ENCODE measurements at places on chromosomes 5 and 9.

DNA sequence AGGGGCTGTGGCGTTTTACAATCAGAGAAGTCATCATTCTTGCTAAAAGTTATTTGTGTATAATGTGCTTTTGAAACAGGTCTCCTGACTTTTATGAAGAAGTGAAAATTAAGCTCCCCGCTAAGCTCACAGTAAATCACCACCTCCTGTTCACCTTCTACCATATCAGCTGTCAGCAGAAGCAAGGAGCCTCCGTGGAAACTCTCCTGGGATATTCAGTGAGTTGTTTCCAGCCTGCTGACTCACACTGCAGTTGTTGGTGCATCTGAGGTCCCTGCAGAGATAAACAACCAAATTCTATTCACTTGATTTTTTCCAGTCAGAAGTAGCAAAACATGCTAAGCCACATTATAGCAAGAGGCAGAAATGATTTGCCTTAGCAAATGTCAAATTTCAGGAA, 156.7 kb downstream of the DOCK8 start:
- peak; percentile 65 for DNase-seq

GRCh38 chr5:56640763-56641406, 174.5 kb upstream of the MAP3K1 start:
- DNase-seq: no peak

GRCh38 chr5:102664616-102665335, 90.3 kb upstream of the PAM start:
- DNase-seq: no peak

DNA sequence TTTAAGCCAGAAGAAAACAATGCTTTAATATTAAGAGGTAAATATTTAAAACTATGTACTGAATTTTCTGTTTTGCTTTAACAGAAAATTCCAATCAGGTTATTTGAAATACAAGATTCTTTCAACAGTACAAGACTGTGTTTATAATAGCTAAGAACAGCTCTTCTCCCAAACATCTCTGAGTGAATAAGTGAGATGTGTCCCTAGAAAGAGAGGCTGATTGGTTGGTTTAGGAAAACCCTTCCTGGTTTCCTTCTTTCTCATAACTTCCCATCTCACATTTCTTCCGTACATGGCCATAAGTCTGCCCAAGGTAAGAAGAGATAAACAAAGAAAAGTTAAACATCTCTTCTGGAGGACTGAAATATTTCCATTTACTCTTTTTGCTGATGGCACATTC, 145.9 kb downstream of the FANCC start:
- no peak for DNase-seq

GRCh38 chr5:39491210-39491609, 66.4 kb upstream of the DAB2 start:
- DNase-seq: no peak

DNA sequence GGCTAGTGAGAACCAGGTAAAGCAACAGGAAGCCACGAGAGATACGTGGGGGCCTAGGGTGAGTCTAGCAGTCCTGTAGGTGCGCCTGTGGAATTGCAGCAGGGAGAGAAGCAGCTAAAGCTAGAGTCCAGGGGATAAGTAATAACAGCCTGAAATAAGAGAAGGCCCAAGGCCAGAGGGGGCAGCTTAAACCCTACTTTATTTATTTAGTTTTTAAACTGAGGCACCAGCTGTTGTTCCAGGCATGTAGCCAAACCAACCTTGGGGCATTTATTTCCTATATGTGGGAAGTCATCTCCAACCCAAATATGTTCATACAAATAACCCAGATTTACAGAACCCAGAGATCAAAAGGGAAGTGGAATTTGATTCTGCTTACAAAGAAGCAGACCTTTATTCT, 93.5 kb downstream of the GLDC start:
- DNase-seq: peak; percentile 87

- DNase-seq: no peak
Observed at GRCh38 chr5:148454576-148454975, 70.8 kb downstream of the FBXO38 start.

DNA sequence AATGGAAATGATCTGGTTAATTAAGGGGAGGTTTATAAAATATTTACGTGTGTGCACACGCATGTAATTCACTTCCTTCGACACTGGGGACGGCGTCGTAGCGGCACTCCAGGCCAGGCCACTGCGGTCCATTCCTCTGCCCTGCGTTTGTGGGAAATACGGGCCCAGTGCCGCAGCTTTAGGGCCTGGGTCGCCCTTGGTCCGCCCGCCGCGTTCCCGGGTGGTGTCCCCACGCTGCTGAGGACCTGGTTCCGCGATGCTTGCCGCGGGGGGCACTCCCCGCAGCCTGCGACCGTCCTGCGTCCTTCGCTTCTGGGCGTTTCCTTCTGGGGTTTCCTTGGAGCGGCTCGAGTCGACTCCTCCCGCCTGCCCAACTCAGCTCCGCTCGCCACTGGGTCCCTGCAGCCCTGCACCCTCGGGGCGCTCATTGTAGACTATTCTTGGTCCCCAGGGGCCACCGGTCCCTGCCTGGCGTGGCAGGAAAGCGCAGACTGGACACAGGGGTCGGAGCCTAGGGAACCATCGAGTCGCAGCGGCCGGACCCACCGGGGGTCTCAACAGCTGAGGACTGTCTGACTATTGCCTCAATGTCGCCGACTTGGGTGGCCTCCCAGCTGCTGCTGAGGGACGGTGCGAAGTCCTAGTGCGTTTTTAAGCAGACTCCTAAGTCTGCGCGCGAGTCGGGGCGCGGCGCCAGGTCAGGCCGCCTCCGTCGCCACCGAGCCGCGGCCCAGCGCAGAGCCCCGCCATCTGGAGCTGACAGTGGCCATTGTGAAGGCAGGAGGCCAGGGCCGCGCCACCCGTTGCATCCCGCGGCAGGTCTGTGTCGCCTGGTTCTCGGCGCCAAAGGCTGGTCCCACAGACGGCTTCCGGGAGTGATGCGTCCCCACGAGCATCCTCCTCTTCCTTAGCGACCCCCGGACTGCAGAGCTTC, 4.4 kb upstream of the IRX1 start:
- peak; percentile 57 for DNase-seq

DNA sequence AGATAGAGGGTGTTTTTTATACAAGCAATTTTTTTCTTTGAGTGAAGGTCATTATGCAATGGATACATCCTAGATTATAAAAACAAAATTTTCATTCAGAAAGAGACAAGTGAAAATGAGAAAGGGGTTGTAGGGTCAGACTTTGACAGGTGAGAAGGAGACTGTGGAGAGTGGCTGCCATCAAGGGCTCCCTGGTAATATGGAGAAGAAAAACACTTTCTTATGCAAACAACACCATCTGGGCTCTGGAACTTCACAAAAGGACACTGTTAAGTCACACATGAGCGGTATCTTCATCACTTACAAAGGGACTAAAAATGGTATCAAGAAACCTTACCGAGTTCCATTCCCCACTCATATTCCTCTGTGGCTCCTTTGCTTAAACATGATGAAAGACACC, 23.5 kb downstream of the C7 start:
- no peak for DNase-seq

GRCh38 chr5:147452165-147452811, 57.6 kb downstream of the DPYSL3 start:
- no peak for DNase-seq

All from NCI-H524 (cell line).